ENCODE measurements at places on chromosomes 2 and 18.

DNA sequence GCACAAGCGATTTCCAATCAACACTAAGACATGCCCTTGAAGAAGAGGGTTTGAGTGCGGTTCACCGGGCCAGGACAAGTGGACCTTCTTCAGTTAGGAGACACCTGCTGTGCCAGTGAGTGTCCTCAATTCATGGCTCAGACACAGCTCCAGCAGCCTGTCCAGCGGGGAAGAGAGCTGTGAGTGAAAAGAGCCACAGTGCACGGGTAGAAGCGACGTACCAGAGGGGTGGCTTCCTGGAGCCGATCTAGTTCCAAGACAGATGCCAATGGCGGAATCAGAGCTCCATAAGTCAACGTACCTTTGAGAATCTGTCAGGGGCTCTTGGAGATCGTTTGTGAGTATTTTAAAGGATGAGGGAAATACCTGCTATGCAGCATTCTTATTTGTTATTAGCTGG, 119.9 kb upstream of the SALL3 start:
- no peak for DNase-seq

DNA sequence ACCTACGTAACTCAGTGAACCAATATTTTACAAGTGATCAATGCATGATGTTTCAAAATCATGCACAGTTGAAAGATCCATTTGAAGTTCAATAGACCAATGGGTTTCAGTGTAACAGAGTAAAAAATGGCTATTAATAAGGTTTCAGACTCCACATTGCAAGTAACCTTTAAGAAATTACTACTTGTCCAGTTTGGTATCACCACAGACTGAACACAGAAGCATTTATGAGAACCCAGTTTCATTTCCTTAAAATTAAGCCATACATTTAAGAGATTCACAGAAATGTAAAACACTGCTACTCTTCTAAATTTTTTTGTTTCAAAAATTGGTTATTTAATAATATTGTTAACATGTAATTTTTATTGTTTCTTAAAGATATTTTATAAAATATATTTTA, 98.9 kb upstream of the CHRNA1 start:
- DNase-seq, result no peak

DNA sequence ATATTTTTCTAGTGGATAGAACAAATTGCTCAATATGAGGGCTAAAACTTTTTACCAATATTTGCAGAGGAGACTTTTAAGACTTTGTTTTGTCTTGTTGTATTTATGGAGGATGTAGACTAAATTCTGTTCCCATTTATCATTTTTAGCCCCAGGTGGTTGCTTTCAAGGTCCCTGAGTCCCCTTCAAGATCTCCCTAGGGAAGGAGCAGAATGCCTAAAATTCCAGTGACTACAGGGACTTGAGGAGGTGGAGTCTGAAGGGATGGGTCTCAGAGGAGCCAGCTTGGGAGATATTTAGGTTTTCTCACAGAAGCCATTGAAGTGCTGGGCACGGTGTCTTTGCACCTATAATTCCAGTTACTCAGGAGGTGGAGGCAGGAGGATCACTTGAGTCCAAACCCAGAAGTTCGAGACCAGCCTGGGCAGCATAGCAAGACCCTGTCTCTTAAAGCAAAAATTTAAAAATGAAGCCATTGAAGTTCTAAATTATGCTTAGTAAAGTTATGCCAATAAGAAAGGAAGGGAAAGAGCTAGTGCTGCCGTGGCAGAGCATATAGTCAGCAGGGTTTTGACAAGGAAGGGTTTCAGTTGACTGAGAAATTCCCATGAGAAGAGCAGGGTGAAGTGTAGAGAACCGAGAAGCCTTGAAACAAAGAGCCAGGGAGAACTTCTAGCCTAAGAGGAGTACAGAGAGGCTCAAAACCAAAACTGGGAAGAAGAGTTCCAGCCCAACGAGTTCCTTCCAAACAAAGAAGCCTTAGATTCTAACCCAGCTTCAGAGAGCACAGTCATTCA, 43.4 kb downstream of the COMMD1 start:
- peak; percentile 46 for DNase-seq

DNA sequence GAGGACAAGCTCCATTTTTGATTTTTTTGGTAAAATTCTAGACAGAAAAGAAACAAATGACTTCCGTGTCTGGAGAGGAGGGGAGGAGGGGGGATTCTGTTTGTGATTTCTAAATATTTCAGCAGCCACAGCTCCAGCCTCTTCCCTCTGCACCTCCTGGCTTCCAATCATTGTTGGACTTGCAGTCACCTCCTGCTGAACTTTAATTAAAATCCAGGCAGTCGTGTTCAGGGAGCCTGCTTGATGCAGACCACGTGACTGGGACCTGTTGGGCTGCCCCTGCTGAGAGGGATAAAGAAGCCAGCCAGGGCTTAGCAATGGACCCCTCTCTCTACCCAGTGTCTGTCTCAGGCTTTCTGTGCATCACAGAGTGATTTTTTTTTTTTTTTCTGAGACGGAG, 115.1 kb downstream of the SH3BP4 start:
- no peak for DNase-seq

GRCh38 chr2:227805578-227805977, 8.1 kb upstream of the CCL20 start:
- DNase-seq, result no peak

DNA sequence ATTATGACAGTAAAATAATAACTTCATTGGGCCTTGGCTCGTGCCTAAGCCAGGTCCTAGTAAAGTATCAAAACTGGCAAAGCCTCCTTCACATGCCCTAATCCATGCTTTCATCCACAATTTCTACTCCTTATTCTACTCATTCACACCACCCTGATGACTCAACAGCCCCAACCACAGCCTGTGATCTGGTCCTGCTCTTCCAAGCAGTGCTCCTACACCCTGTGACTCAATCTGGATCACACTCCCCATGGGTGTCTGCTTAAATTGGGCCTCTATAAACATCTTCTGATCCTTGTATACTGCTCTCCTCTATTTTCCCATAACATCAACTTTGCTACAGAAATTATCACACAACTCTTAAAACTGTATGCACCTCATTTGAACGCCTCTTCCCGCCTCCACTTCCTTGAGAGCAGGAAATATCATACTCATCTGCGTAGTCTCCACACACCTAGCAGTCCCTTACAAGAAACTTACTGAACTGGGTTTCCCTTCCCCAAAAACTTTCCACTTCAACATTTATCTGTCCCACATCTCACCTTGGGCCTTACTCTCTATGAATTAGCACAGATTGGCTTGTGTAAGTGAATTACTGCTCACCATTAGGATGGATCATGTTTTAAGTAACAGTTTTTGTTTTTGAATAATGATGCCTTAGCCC, 15.9 kb downstream of the GTF3C3 start:
- no peak for DNase-seq

GRCh38 chr2:10438688-10439087, 9.4 kb downstream of the ODC1 start:
- DNase-seq, result no peak

DNA sequence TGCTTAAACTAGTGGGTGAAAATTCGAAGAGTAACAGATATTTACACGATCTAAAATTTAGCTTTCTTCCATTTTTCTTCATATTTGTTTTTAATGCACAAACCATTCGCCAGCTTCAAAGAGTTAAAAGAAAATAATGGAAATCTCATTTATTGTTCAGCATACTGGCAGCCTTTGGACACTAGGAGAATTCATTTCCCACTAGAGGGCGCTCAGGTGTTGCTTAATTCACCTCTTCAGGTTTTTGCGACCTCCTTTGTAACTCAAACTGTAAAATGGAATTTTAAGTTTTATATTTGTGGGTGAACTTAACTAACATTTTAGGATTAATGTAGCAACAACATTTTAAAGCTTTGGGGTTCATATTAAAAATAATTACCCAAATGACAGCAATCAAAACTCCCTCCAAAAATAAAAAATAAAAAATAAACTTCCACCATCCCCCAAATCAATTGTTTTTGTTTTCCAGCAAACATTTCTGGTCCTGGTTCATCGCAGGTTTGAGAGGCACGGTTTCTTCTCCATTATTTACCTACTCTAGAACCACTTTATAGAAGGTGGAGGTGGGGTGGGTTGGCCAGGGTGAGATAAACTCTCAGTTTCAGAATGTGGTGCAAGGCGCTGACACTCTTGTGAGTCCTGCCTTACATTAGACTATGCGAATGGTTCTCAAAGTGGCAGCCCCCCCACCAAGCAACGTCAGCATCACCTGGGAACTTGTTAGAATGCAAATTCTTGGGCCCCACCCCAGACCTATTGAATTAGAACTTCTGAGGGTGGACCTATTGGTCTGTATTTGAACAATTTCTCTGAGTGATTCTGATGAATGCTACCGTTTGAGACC, 24.7 kb upstream of the PNPT1 start:
- peak; percentile 42 for DNase-seq

DNA sequence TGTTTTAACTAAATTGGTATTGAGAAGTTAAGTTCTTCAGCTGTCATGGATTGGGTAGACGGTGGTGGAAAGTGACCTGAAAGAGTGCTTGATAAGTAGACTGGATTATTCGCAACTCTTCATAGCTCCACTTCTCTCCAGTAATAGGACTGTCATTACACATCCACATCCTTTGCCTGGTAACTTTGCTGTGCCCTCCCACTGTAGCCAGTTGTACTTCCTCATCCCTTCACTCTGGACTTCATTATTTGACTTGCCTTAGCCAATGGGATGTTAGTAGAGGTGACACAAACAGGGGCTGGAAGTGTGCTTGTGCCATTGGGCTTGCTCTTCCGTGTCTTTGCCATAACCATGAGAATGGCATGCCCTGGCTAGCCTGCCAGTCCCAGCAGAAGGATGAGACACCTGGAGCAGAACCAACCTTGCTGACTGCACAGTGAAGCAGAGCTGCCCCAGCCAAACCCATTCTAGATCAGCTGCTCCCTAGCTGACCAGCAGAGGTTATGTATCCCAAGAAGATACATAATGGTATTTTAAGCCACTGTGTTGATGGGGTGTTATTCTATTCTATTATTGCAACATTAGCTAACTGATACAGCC, 16.9 kb downstream of the QPCT start:
- no peak for DNase-seq

- DNase-seq, result no peak
Observed at GRCh38 chr2:68418855-68419254, 48.2 kb downstream of the FBXO48 start.

DNA sequence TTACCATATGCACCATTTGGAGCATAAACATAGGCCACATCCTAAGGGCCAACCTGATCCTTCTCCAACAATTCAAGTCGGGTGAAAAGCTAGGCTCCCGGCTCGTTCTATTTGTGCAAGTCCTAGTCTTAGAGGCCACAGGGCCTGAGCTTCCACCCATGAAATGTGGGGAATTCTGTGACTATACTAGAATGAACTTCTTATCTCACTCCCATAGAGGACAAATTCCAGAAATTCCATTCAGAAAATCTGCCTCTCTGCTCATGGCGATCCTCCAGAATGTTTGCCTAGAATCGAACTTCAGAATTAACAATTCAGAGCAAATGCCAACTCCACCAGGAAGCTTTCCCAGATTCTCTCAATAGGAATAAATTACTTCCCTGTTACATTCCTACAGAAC, 187.9 kb downstream of the BCL11A start:
- no peak for DNase-seq

GRCh38 chr2:149625671-149626070, 38.1 kb upstream of the MMADHC start:
- DNase-seq, result no peak

GRCh38 chr2:102245266-102246151, 58.7 kb downstream of the IL1RL2 start:
- DNase-seq, result no peak

DNA sequence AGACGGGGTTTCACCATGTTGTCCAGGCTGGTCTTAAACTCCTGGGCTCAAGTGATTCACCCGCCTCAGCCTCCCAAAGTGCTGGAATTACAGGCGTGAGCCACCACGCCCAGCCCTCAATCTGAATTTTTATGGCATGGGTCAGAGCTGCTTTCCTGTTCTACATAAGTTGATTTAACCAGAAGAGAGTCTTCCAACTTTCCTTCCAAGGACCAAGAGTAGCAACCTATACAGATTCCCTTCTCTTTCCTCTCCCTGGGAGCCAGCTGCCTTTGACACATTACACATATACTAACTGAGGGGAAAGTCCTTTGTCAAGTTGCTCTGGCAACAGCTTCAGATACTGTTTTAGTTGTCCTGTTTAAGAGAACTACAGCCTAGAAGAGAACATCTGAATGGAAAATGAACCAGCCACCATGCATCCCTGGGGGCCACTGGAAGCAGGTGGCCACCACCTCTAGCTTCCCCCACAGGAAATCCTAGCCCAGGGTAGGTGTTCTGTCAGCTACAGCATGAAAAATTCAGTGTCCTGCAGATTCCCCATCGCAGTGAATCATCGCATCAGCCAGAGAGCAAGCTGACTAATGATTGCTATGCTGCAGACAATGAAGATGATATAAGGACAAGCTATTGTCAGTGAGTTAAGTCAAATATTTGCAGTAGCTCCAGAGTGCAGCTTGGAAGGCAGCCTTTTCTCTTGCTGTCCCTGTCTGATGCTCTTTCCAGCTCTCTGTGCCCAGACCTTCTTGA, 62.9 kb downstream of the POMC start:
- DNase-seq, result no peak

DNA sequence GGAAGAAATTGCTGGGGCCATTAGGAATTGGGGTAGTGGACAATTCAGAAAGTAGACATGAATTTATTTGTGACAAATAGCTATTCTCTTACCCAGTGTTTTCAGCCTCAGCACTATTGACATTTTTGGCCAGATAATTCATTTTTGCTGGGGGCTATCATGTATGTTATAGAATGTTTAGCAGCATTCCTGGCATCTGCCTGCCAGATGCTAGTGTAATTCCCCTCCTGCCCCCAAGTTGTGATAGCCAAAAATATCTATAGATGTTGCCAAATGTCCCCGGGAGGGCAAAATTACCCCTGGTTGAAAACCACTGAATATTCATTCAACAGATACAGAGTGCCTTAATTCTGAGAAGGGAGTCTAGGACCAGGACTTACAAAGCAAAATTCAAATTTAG, 183.6 kb downstream of the BABAM2 start:
- DNase-seq, result no peak

DNA sequence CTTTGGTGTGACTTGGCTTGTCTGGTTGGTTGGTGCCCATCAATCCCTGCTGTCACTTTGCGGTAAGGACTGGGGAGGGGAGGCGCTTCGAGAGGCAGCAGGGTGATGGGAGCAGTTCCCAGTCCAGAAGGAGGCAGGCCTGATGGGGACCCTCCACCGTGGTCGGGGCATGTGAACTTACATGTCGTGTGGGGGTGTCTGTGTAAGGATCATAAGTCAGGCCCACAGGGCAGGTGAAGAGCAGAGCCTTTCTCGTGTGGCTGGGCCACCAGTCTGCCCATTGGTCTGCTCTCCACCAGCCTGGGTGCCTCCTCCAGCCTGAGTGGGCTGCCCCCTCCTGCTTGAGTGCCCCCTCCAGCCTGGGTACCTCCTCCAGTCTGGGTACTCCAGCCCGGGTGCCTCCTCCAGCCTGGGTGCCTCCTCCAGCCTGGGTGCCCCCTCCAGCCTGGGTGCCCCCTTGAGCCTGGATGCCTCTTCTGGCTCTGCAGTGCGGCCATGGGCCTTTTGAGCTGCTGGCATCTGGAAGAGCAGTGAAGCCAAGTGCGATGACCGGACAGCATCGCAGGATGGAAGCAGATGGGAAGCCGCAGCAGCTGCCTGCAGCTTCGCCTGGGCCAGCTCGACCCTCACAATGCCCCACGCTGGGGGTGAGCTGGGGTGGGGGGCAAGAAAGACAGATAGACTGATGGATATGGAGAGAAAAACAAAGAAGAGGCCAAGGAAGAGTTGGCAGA, 25.0 kb downstream of the ATOH8 start:
- no peak for DNase-seq

- no peak for DNase-seq
Observed at GRCh38 chr2:163675388-163675787, 60.4 kb downstream of the FIGN start.

GRCh38 chr2:77831898-77832297, 309.7 kb upstream of the LRRTM4 start:
- no peak for DNase-seq

GRCh38 chr2:135709992-135710391, 31.7 kb upstream of the UBXN4 start:
- peak; percentile 24 for DNase-seq
